Caudate nucleus (tissue), 63 donors: ENCODE measurements at places on chromosomes 12 and 14.

- DNase-seq, result no peak
These were observed 223.9 kb downstream of the PTPRO start for GRCh38 chr12:15546102-15546701.

DNA sequence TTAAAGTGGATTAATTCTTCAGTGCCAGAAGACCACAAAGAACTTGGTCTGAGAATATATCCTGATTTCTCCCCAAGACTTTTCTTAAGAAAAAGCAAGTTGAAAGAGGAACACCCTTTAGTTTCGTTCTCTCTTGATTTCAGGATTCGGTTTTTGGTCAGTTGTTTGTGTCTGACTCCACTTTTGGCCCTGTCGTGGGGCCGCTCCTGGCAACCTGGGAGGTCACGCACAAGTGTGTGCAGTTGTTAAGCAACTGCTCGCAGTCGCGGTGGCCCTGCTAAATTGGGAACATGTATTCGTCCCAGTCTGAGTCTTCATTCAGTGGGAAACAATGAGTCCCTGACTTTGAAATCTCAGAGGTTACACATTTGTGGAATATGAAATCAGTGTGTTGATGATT lies 68.7 kb downstream of the RGS6 start:
- peak; percentile 12 for DNase-seq

DNA sequence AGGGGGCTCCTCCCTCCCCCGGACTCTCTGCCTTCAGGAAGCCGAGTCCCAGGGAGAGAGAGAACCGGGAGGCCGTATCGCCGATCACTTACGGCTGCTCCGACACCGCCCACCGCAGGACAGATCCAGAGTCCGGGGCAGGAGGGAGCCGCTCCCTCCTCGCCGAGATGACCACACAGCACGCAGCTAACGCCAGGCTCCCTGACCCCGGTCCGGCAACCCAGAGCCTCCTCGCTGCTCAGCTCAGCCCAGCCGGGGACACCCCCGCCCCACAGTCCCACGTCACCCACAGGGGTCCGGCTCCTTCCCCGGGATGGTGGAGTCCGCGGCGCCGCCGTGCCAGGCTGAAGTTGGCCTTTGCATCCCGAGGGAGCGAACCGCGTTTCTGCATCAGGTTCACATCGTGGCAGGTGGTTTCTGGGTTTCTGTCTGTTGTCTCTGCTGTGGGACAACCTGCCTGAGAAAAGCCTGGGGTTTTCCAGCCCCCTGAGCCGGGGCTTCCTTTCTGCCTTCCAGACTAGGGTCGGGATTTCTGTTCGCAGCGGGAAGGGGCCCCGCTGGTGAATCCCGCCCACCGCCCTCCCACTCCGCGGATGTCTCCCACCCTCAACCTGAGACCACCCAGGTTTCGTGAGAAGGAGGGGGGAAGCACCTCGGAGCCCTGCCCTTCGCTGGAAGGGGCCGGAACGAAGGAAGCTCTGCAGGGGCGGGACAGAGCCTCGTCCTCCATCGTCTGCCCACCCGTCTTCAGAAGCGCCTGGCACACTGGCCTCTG lies 61.2 kb downstream of the NOC4L start:
- DNase-seq, result no peak

DNA sequence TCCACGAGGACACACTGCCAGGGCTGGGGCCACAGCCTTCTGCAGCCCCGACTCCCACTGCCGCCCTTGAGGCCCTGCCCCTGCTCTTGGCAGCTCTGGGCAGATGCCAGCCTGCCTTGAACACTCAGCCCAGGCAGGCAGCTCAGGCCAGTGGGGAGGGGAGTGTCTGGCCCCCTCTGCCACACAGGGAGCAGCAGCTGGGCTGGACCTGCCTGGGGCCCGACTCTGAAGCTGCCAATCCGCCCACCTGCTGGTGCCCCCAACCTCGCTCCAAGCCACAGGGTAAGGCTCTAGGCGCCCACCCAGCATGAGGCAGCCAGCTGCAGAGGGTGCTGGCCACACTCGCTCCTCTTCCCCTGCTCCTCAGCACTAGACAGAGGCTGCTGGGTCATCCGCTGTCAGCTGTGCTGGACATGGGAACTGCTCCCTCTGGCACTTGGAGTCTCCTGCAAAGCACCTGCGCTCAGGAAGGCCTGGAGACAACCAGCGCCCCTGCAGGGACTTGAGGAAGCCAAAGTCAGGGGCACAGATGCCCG lies 24.6 kb upstream of the NUDT14 start:
- no peak for DNase-seq

DNA sequence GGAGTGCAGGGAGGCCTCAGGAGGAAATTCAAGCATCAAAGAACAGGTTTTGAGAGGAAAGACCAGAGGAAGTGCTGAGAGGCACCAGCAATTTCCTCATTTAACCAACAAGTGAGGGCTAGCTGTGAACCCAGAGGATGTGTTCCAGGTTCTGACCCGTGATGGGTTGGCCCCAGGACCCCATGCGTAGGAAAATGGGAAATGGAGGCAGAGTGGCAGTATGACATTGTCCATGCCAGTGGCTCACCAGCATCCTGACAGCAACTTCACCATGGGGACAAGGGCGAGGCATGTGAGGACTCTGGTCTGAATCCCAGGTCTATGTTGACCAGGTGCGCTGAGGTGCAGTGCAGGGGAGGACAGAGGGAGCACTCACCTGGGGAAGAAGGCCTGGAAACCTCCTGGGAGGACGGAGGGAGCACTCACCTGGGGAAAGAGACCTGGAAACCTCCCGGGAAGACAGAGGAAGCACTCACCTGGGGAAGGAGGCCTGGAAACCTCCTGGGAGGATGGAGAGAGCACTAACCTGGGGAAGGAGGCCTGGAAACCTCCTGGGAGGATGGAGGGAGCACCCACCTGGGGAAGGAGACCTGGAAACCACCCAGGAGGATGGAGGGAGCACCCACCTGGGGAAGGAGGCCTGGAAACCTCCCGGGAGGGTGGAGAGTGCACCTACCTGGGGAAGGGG lies 6.7 kb upstream of the CACNA2D4 start:
- DNase-seq, result no peak
